Activated T-helper 1 cell treated with Interleukin-2 at 50 U/mL for 16 hours (primary cell): ENCODE measurements at places on chromosomes 4 and X.
A peak's percentile ranks its signal among the peaks of the same experiment; 100 is the strongest.

DNA sequence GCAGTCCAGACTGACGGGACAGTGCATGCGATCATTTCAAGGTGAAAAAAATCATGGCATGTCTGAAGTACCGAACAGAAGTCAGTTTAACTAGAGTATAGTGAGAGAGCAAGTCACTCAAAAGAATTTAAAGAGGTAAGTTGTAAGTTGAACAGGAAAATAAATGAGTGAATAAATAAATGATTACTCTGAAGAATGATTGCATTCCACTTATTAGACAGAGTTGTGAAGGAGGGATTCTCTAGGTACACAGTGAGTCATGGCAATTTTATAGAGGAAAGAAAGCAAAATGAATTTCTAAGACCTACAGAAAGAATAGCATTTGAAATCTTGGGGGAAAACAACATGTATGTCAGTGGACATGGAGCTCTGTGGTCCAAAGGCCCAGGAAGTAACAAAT, 37.1 kb upstream of the SLC7A11 start:
- no peak for DNase-seq

DNA sequence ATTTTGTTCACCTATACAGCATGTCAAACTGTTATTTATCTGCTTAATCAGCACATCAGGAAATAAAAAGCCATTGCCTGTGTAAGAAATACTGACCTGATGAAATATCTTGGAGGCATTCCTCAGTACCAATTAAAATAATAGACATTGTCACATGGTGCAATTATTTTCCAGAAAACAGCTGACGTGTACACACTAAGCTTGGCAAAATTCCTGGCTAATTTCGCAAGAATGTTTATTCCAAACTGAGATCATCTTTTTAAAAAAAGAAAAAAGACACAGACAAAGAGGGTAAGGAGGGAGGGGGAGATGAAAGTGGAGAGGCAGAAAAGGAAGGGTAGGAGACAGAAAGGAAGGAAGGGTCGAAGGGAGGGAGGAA, 61.9 kb upstream of the NFKB1 start:
- DNase-seq = no peak

DNA sequence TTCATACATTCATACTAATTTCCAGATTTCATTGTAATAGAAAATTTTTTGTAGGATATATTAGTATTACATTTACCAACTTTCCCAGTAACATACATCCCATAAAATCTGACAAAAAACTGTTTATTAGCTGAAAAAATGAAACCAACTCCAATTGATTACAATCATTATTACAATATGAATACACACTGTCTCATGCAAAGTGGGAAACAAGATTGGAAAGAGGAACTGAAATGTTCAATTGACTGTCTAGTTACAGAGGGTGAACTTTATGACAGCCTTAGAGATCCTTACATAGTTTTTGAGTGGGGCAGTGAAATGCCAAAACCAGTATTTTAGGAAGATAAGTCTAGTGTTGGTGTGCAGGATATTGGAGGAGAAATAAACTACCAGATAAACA, 2.3 kb upstream of the AMBN start:
- no peak for DNase-seq

GRCh38 chr4:2042947-2043395, 16.2 kb upstream of the NAT8L start:
- no peak for DNase-seq

DNA sequence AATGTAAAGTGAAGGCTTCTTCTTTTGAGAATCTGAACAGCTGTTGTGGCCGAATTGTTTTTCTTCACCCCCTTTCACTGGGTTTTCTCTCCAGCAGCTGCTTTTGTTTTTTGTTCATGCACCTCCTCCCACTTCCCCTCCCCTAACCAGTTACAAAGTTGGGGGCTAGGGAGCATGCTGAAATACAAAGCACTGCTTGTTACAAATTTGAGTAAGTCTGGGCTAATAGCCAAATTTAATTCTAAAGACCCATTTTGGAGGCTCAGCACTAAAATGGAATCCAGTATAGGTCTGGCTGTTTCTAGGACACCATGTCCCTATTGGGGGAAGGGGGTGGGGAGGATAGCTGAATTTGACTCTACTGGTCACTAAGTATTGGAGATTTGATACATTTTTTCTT, 89.2 kb upstream of the GPM6B start:
- DNase-seq = no peak

- DNase-seq = no peak
Observed at GRCh38 chr4:141501395-141501794, 135.0 kb upstream of the IL15 start.

DNA sequence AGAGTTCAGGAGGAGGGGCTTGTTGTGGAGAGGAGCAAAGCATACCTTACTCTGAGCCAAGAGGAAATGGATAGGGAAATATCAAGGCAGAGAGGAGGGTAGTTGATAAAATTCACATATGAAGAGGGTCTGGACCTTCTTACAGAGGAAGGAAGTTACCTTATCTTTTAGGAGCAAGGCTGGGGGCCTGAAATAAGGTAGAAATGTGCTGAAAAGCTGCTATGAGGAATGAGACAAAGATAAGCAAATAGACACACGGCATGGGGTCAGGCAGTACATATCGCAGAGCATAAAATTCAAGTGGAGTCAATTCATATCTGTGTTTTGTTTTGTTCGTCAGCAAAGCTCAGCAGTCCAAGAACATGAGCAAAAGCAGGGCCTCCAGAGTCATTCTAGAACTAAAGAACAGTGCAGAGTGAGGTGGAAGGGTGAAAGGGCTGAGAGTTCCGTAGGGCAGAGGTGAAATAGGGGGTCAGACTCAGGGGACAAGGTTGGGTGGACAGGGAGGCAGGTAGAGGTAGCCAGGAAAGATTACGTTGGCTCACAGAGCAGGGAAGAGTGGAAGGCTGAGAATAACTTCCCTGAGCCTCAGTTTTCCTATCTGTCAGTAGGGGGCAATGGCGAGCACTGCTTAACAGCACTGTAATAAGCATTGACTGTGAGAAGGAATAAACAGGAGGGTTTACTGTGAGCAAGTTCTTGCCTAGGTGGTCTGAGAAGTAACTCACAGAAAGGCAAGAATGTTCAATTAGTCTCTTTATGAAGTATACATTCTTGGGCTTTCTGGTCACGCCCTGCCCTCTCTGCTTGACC, 9.2 kb downstream of the VSIG4 start:
- DNase-seq = no peak

DNA sequence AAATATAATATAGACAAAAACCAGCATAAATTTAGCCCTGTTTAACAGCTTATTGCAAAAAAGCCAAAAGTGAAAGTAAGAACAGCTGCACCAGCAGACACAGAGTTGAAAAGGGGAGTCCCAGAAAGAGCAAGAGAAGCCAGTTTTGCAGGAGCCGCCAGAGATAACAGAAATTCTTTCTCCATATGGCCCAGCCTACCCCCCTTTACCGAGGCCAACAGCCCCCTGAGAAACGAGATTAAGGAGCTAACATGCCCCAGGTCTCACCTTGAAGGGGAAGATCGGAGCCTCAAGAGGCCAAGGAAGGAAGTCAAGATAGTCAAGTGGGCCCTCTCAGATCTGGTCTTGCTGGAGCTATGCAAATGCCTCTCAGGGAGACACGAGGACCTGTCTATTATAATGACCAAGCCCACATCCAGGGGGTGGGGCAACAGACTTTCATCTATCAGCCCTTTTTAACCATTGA, 4.8 kb downstream of the ACOX3 start:
- no peak for DNase-seq

- DNase-seq = no peak
Observed at GRCh38 chrX:34275699-34276098, 143.6 kb upstream of the FAM47A start.

GRCh38 chr4:165783626-165784025, 89.4 kb upstream of the TLL1 start:
- DNase-seq = no peak

DNA sequence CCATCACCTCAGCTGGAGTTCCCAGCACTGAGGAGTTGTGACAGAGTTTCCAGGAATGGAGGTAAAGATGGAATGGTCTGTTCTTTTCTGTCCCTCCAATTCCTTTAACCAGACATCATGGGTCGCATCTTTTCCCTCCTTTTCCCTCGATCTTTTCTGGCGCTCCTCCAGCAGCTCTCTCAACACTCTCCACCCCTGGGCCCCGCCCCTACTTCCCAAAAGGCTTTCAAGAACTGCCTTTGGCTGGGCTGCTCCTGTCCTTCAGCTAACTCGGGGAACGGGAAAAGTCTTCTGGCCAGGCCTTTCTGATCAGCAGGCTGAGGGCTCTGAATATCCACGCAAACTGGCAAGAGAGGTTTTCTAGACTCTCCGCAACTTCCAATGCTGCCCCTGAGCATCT, 34.0 kb downstream of the UTP14A start:
- DNase-seq = no peak

GRCh38 chr4:14178421-14178820, 550.9 kb upstream of the BOD1L1 start:
- no peak for DNase-seq

DNA sequence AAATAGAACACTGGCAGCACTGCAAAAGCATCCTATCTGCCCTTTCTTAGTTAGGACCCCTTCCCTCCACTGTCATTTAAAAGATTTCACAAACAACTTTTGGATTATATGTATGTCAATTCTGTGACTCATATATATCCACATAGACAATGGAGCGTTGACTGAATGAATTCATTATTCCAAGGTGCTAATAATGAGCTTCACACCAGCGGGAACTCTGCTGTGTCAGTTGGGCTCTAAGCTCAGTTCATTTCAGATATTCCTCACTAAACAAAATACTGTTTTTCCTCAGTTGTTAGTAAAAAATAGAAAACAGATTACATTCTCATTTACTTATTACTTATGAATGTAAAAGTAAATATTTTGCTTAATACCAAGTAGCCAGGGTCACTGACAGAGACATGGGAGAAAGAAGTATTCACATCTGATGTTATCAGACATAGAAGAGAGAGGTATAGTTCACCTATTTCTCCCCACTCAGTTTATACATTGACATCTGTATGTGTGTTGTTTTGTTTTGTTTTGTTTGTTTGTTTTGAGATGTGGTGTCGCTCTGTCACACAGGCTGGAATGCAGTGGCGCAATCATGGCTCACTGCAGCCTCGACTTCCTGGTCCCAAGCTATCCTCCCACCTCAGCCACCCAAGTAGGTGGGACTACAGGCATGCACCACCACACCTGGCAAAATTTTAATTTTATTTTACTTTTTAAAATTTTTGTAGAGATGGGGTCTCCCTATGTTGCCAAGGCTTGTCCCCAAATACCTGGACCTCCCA, 10.9 kb downstream of the NFKB1 start:
- no peak for DNase-seq

- DNase-seq = no peak
Observed at GRCh38 chr4:11418610-11419009, 10.1 kb downstream of the HS3ST1 start.

- peak; percentile 39 for DNase-seq
Observed at GRCh38 chrX:9341291-9342201, 123.3 kb upstream of the TBL1X start.

- DNase-seq = no peak
Observed at GRCh38 chr4:109910256-109910655, 2.4 kb upstream of the EGF start.

GRCh38 chr4:53196882-53197771, 168.7 kb downstream of the SCFD2 start:
- no peak for DNase-seq

- no peak for DNase-seq
Observed at GRCh38 chrX:100926453-100926852, 2.3 kb downstream of the XKRX start.

GRCh38 chrX:49858341-49858740, 20.9 kb upstream of the USP27X start:
- no peak for DNase-seq

DNA sequence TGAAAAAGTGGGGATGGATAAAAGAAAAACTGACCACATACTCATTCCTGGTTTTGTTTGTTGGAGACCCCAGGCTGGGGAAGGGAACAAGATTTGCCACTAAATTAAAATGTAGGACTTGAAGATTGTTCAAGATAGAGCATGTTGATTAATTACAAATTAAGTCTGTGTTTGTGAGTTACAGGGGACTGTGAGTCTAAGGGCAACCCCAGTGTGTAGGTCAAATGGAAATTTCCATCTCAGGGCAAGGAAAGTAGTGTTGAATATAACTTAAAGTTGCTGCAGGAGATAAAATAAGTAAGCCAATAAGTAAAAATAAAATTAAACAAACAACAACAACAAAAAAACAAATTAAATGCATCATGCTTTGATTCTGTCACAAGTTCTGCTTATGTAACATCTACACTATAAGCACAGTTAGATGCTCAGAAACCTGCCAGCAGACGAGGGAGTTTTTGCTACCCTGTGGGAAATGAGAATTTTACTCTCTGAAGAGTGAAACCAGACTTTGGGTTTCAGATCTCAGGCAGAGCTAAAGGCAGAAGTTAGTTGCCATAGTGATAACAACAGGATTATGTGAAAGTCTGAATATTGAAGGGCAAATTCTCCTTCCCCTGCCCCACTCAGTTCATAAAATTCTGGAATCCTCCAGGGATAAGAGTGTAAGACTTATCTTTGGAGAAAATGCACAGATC, 352.3 kb downstream of the GRXCR1 start:
- DNase-seq = no peak

GRCh38 chr4:158538911-158539310, 17.2 kb downstream of the RXFP1 start:
- no peak for DNase-seq

- no peak for DNase-seq
Observed at GRCh38 chrX:130111220-130112154, 1.2 kb upstream of the ELF4 start.

- DNase-seq = no peak
Observed at GRCh38 chr4:1298461-1298860, 8.8 kb downstream of the MAEA start.

DNA sequence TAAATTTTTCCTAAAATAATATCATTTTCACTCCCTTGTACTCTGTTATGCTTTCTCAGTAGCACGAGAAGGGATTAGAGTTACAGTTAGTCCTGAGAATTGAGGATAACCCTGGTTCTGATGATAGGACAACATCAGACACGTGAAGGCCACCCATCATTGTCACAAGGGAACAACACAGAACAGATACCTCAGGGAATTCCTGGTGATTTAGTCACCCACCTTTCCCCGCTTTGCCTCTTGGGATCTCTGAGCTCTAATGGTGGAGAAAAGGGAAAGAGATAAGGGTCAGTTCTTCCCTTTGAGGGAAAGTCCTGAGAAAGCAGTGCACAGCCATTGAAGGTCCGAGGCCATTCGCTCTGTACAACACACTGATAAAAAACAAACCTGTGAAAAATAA, 112.3 kb upstream of the GALNT7 start:
- DNase-seq = no peak

GRCh38 chr4:114250439-114250891, 271.0 kb upstream of the ARSJ start:
- no peak for DNase-seq

- no peak for DNase-seq
Observed at GRCh38 chr4:45475548-45475947, 648.3 kb downstream of the GABRG1 start.

- DNase-seq = no peak
Observed at GRCh38 chrX:151738751-151739150, 4.2 kb downstream of the CNGA2 start.
